ENCODE measurements at places on chromosomes 5 and 9.

DNA sequence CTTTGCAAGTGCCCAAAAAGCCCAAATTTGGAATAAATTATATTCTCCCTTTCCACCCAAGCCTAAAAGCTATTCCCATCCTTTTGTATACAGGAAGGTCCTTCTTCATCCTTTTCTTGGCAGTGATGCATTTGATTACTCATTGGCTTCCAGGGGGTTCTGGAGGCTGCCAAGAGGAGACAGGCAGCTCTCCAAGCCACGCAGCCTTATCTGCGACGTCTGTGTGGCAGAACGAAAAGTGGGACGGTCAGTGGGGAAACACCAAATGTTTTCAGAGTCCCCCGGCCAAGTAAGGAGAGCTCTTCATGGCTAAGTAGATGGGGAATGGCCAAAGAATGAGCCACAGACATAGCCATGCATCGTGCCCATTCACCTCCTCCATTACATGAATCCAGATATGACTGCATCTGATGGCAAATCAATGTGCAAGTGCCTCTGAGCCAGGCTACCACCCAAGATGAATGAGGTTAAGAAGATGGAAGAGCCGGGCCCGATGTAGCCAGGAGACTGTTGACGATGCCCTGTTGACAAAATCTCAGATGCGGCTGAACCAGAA lies 12.1 kb downstream of the ADAM19 start:
- DNase-seq: peak; percentile 41

- peak; percentile 65 for DNase-seq
Observed at GRCh38 chr9:117782931-117783788, 79.0 kb downstream of the TLR4 start.

- peak; percentile 48 for DNase-seq
Observed at GRCh38 chr9:14271093-14271673, 42.8 kb downstream of the NFIB start.

- DNase-seq: no peak
Observed at GRCh38 chr5:137706841-137707240, 29.0 kb downstream of the KLHL3 start.

Data from psoas muscle (tissue), 8 donors.